ENCODE measurements at places on chromosomes 5 and 9. TPM values are rescaled to one million over a fixed set of nuclear protein-coding genes. Genes with fewer than 3 reads are reported as not detected.

- no peak overlapping the region for H3K4me3 ChIP-seq
- H3K4me1 ChIP-seq = no peaks in the 10 kb centered on the region
- DNase-seq = no peak
- no peaks in the 10 kb centered on the region for H3K27me3 ChIP-seq
- H3K36me3 ChIP-seq = no peaks in the 10 kb centered on the region
Measured at GRCh38 chr5:76025069-76025468, 58.1 kb upstream of the SV2C start.

PCDHGA8 gene
- total RNA-seq = 0.28 TPM

DNA sequence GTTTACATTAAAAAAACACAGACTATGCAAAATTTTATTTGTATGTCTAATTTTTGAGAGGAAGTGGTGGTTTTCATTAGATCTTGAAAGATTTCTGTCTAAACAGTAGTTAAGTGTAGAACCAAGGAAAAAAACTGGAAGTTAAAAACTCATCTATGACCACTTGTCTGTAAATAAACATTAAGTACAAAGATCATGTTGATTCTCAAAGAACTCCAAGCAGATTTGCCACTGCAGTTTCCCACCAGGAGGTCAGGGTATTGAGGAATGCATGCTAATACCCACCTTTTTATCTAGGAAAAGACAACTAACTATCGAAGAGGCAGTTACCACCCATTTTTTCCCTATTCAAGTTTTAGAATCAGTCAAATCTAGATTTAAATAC is 1.9 kb downstream of the STOM start:
- no peak for DNase-seq
- peaks cover 18% of the 10 kb centered on the region for H3K36me3 ChIP-seq
- H3K27me3 ChIP-seq = no peaks in the 10 kb centered on the region
- peaks cover 21% of the 10 kb centered on the region for H3K4me1 ChIP-seq
- peak overlapping the region; percentile 88 for H3K4me3 ChIP-seq

DNA sequence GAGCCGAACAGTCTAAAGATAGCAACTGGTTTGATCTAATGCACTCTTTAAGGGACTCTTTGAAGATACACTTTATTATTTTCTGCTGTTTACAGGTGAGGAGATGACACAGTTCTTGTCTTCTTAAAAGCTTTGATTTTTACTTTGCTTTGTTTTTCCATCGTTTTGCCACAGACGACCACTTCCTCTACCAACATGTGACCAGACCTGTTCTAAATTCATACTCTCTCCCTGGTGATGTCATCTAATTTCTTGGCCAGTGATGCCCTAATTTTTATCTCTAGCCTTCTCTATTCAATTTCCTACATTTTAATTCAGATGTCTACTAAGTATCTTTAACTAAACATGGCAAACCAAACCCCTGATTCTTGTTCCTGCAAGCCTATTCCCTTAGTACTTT is 583.4 kb upstream of the ITGA1 start:
- no peak for DNase-seq
- H3K4me1 ChIP-seq = no peaks in the 10 kb centered on the region
- H3K27ac ChIP-seq = no peak overlapping the region
- no peak overlapping the region for H3K4me3 ChIP-seq
- no peaks in the 10 kb centered on the region for H3K27me3 ChIP-seq
- no peaks in the 10 kb centered on the region for H3K36me3 ChIP-seq

DNA sequence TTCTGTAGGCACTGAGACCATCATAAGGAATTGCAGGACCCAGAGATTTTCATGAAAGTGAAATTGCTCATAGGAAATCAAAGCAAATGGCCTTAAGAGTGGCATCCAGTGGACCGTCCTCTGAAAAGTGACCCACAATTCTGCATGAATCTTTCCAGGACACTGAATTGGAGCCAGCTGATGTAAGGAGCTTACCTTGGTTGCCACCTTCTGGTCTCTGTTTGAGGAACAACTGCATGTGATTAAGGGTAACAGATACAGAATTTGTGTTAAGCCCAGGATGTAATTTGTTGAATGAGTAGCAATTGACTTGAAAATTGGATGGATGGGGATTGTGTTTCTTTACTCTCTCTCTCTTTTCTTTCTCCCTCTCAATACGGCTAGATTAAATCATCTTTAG is 49.9 kb upstream of the GAS1 start:
- H3K4me3 ChIP-seq = no peak overlapping the region
- H3K27ac ChIP-seq = no peak overlapping the region
- H3K4me1 ChIP-seq = no peaks in the 10 kb centered on the region
- no peaks in the 10 kb centered on the region for H3K36me3 ChIP-seq

SREK1 gene
- total RNA-seq = 151 TPM

SLC34A3 gene
- total RNA-seq = not detected

TLE4 gene
- total RNA-seq = 214 TPM

- no peak overlapping the region for H3K4me3 ChIP-seq
- no peak for DNase-seq
- H3K27ac ChIP-seq = no peak overlapping the region
Measured at GRCh38 chr5:144487207-144487606, 316.5 kb downstream of the KCTD16 start.

MAMDC2 gene
- not detected for total RNA-seq

GRCh38 chr5:65105301-65105700 is 336.6 kb downstream of the CWC27 start:
- no peak overlapping the region for H3K27ac ChIP-seq
- H3K27me3 ChIP-seq = no peaks in the 10 kb centered on the region
- H3K4me1 ChIP-seq = peaks cover 15% of the 10 kb centered on the region
- H3K4me3 ChIP-seq = no peak overlapping the region
- no peak for DNase-seq

DNA sequence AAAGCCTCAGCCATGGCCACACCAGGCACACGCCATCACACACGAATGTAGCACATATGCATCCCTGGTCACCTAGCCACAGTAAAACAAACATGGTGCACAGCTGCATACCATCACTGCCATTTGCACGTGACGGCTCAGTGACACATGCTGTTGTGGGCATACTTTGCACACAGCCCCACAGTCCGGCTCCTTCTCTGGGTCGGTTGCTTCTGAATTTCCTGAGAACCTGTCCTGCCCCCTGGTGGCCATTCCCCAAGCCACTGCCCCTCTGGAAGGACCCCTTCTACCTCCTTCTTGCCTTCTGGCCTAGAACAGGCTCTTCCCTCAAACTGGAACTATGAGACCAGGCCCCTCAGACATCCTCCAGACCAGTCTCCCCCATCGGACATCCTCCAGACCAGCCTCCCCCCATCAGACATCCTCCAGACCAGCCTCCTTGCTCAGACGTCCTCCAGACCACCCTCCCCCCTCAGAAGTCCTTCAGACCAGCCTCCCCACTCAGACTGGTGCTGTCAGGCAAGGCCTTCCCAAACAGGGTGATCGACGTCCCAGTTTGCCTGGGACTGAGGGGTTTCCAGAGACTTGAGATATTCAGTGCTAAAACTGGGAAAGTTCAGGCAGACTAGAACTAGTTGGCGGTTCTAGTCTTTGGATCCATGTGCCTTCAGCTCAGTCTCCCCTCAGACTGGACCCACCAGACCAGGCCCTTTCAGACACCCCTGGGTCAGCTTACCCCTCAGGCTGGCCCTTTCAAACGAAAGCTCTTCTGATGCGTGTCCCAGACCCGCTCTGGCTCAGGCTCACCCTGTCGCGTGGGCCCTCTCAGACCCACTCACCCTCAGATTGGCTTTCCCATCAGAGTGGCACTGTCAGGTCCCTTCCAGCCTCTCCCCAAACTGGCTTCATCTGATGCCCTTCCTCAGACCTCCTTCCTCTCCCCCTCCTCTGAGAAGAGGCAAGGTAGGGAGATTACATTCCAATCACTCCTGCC is 24.3 kb upstream of the ENHO start:
- H3K4me3 ChIP-seq = no peak overlapping the region
- H3K4me1 ChIP-seq = no peaks in the 10 kb centered on the region
- DNase-seq = peak; percentile 64
- H3K27ac ChIP-seq = no peak overlapping the region
- H3K27me3 ChIP-seq = no peaks in the 10 kb centered on the region

- H3K4me1 ChIP-seq = no peaks in the 10 kb centered on the region
- no peaks in the 10 kb centered on the region for H3K27me3 ChIP-seq
- no peak overlapping the region for H3K4me3 ChIP-seq
- DNase-seq = no peak
- H3K36me3 ChIP-seq = no peaks in the 10 kb centered on the region
Measured at GRCh38 chr9:113913426-113914195, 37.5 kb downstream of the ZNF618 start.

ADRA1B gene
- total RNA-seq = not detected

- no peaks in the 10 kb centered on the region for H3K36me3 ChIP-seq
- no peak for DNase-seq
- no peaks in the 10 kb centered on the region for H3K27me3 ChIP-seq
- no peaks in the 10 kb centered on the region for H3K4me1 ChIP-seq
- H3K27ac ChIP-seq = no peak overlapping the region
- H3K4me3 ChIP-seq = no peak overlapping the region
Measured at GRCh38 chr9:101513351-101513750, 20.3 kb upstream of the RNF20 start.

GRCh38 chr9:80839821-80840675 is 849.3 kb downstream of the TLE1 start:
- no peaks in the 10 kb centered on the region for H3K36me3 ChIP-seq
- no peaks in the 10 kb centered on the region for H3K27me3 ChIP-seq
- H3K4me3 ChIP-seq = no peak overlapping the region

ANKDD1B gene
- total RNA-seq = 0.55 TPM

GRCh38 chr9:116939614-116940013 is 252.5 kb downstream of the TRIM32 start:
- H3K27ac ChIP-seq = no peak overlapping the region
- no peak overlapping the region for H3K4me3 ChIP-seq
- H3K4me1 ChIP-seq = no peaks in the 10 kb centered on the region
- no peaks in the 10 kb centered on the region for H3K36me3 ChIP-seq
- DNase-seq = no peak

Measured in natural killer cell (primary cell).